GF-D8 (cell line): ENCODE measurements at places on chromosomes 1 and 21.

- no peak for DNase-seq
These were observed 5.3 kb upstream of the EVA1B start for GRCh38 chr1:36328713-36329112.

GRCh38 chr1:212935387-212935981, 14.9 kb upstream of the VASH2 start:
- DNase-seq = no peak

DNA sequence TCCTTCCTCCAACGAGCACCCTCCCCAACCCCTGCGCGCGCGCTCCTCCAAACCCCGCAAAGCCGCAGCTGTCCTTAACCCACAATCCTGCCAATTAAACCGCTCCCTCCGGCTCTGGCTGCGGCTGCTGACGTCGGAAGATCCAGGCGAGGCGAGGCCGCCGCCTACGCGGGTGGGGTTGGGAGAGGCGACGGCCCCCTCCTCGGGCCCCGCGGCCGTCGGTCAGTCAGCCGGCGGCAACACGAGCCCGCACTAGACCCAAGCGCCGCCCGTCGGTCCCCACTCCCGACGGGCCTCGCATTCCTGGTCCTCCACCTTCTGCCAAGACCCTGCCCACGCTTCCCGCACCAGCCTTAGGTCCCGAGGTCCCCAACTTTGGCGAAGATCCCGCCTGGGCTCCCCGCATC, 75.4 kb downstream of the VWA5B1 start:
- DNase-seq = no peak

GRCh38 chr1:111582644-111583618, 36.7 kb upstream of the RAP1A start:
- DNase-seq = no peak

- DNase-seq = no peak
These were observed 18.9 kb downstream of the NPR1 start for GRCh38 chr1:153697191-153698019.

GRCh38 chr1:4022715-4023114, 122.6 kb upstream of the C1orf174 start:
- DNase-seq = no peak

GRCh38 chr1:238123201-238123600, 232.5 kb upstream of the ZP4 start:
- DNase-seq = no peak

DNA sequence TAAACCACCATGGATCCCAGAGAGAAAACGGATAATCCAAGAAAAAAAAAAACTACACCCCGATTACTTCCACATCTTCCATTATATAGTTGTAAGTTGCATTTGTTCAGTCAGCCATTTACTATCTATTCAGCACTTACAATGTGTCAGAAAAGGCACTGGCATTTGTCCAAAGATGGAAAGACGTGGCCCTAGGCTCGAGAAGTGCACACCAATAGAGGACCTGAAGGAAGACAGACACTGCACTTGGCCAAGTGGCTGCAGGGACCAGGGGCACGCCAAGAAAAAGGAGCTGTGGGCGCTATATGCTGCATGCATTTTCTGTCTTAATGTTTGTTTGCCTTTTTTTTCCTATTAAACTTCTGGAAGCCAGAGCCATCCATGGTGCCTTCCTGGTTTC, 45.2 kb upstream of the LYST start:
- DNase-seq = no peak

- no peak for DNase-seq
These were observed 239.6 kb upstream of the FGGY start for GRCh38 chr1:59057211-59057694.

- no peak for DNase-seq
These were observed 231.8 kb downstream of the KCNH1 start for GRCh38 chr1:210901981-210902770.

GRCh38 chr21:40445349-40445921, 401.5 kb downstream of the DSCAM start:
- no peak for DNase-seq

DNA sequence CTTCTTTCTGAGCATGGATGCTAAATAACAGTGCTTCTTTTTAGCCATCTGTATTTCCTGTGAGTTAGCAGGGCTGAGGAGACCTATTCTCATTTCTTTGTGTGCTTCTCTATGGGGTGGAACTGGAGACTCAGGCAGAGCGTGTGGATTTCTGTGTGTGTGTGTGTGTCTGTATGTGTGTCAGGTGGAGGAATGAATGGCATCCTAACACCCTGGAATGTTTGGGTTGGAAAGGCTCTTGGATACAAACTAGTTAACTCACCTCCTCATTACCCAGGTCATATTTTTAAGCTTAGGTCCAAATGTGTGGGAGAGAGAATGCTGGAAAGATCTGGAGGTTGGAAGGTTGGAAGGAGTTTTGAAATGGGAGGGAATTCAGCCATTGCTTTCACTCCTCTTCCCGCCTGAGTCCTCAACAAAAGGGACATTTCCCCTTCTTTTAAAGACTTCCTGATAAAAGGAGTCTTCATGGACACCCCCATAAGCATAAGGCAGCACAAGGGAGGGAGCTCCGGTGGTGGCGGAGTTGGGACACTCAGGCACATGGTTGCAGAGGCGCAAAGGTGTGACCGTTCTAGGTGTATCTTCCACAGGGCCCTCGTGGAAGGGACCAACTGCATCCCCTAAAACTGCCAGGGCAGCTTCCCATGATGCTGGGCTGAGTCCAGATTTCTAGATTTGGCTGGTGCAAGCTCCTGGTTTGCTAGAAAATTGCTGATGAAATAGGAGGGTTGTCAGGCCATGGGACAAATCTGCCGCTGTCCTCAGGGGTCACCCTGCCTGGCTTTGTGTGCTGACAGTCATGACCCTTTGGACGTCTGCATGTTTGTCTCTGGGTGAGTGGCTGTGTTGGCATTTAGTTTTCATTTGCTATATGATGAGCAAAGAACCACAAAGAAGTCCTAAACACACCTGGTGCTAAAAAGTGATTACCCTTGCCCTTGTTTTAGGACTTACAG, 37.6 kb downstream of the MTARC1 start:
- DNase-seq = no peak

GRCh38 chr21:37535130-37535529, 168.6 kb downstream of the DYRK1A start:
- DNase-seq = no peak

DNA sequence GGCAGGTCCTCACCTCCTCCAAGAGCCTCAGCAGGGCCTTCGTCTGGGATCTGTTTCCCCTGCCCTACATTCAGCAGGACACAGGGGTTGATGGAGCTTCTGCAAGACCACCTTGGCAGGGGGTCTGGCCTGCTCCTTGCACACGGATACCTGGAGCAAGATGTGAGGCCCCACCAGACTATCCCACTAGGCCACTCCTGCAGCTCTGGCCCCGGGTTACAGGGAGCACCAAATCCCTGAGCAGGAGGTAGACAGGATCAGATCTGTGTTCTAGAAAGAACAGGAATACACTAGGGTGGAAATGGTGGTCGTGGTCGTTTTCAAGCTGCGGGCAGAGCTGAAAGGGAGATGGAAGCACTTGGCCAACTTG, 33.5 kb downstream of the EPHX1 start:
- DNase-seq = no peak

GRCh38 chr1:197917805-197918651, 856 bp downstream of the LHX9 start:
- DNase-seq = no peak

DNA sequence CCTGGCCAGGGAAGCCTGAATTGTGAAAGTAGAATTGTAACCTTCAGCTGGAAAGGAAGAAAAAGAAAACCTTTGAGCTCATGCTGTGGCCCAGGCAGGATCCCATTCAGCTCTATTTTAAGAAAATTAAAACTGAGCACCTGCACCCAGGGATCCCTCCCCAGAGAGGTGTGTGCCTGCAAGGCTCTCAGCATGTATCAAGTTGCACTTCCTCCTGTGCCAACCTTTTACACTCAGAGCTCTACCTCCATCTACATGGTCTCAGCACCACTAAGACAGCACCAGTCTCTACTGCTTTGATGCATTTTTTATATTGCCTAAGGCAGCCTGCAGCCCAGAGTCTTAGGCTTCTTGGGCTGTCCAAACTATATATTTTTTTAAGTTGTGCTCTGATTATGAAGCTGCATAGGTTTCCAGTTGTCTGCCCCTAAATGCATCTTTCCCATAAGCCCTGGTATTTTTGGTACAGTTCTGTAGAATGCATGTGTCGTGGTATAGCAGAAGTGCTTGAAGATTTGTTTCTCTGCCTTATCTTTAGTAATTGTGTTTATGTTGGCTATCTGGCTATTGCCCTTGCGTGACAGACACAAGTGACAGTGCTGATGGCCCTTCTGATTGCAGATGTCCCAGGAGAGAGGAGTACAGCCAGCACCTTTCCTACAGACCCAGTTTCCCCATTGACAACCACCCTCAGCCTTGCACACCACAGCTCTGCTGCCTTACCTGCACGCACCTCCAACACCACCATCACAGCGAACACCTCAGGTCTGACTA, 63.1 kb downstream of the PTPRC start:
- DNase-seq = no peak

DNA sequence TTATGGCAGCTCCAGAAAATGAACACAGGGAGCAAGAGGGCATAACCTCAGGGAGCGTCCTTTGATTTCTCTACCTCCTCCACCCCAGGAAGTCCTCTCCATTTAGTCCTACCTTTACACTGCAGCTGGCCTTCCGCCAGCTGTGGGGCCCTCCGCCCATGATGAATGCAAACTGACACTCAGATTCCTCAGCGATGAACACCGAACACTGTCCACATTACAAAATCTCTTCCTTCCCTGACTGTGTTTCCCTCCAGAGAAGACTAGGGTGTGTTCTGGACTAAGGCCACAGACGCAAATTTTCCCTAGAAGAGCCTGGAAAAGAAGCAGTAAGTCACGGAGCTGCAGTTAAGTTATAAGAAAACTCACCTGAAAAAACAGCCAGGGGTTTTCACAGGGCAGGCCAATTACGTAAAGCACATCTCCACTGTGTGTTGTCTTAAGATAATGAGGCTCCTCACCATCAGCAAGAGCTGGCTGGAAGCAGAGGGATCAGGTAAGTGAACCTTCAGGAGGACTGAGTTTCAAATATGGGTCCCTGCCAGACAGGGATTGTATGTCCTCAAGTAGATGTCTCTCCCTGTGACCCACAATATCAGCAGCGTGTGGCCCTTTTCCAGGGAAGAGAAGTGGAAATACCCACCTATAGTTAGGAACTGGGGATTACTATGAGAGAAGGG, 46.3 kb upstream of the ATP1B1 start:
- no peak for DNase-seq

DNA sequence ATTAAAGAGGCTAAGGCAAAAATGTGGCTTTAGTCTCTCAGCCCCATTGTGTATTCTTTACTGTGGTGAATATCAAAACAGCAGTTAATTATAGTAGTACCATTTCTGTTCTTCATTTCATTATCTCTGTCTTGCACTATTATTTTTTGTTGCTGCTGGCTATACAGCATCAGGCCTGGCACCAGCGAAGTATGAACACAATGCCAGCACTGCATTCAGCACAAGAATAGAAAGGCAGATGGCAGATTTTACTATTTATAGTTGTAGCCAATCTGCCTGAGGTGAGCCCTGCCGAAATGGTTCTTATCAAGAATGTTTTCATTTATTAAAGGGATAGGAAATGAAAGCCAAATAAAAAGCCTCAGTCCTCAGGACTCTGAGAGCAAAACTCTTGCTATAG, 72.1 kb downstream of the GPR52 start:
- no peak for DNase-seq

GRCh38 chr1:159897962-159898361, 2.0 kb downstream of the CFAP45 start:
- DNase-seq = no peak

DNA sequence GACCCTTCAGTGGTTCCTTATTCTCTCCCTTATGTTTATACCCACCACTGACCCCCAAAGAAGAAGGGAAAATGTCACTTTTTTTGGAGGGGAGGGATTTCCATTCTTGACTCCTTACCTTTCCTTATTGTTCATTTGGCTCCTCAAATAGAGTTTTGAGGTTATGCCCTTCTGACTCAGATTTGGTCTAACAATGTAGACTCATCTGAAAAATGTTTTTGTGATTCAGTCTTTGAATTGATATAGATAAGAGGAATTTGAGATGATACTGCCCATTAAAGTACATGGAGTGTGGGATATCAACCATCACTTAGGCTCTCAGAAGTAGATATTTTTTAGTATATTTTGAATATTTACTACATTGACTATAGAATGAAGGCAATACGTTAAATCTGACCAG, 16.1 kb downstream of the USP1 start:
- DNase-seq = no peak

DNA sequence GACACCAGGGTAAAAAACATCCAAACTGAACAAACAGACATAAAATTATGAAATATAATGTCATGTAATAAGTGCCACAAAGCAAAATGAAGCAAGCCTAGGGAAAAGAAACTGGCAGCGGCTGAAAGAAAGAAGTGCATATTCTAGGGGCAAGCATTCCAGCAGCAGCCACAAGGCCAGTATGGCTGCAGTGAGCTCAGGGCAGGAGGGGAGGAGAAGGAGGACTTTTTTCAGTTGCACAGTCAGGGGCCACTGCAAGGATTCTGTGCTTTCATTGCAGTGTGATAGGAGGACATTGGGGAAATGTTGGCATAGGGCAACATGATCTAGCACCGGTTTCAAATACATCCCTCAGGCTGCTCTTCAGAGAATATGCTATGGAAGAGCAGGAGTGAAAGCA, 263.8 kb downstream of the NEGR1 start:
- no peak for DNase-seq

DNA sequence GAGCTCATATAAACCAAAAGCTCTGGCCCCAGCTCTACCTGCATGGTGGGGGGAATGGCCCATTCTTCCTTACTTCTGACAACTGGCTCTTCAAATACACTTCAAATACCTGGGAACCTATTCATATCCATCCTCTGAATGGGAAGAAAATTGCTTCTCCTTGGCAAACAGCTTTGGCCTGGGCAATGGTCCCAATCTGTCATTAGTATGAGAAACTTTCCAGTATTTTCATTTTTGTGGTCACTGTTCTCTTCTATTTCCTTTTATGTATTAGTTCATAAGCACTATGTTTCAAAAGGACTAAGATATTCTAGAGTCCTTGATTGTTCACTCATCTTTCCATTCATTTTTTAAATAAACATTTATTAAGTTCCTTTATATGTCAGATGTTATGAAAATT, 5.2 kb upstream of the HSD3B2 start:
- DNase-seq = no peak

DNA sequence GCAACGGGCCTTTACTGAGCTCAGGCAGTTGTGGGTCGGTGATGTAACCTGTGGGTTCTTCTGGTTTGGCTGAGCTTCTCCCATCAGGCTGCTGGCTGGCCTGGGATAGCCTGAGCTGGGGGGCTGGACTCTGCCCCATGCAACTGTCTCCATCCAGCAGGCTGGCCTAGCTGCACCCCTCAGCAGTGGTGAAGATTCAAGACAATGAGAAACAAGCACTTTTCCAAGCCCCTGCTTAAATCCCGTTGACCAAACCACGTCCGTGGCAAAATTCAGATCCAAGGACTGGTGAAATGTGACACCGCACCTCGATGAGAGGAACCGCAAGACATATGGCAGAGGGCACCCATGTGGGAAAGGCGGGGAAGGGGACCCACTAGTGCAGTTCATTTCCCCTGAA, 25.6 kb downstream of the PRSS38 start:
- DNase-seq = no peak

DNA sequence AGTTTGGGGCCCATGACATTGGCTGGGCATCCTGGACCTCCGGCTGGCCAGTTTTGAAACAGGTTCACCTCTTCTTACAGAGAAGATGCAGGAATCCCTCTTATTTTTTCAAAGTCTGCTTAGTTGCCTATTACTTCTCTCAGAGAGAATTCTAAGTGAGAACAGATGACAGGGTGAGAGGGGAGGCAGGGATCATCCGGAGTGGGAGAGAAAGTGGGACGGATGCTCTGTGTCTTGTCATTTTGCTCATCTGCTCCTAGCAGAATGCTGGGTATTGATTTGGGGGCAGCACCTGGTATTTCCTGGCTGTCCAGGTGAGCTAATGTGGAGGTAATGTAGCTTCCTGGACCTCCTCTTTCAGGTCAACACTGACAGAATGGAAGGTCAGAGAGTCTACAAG, 32.4 kb downstream of the GNG4 start:
- no peak for DNase-seq
